ENCODE measurements at places on chromosomes 16 and 17.

DNA sequence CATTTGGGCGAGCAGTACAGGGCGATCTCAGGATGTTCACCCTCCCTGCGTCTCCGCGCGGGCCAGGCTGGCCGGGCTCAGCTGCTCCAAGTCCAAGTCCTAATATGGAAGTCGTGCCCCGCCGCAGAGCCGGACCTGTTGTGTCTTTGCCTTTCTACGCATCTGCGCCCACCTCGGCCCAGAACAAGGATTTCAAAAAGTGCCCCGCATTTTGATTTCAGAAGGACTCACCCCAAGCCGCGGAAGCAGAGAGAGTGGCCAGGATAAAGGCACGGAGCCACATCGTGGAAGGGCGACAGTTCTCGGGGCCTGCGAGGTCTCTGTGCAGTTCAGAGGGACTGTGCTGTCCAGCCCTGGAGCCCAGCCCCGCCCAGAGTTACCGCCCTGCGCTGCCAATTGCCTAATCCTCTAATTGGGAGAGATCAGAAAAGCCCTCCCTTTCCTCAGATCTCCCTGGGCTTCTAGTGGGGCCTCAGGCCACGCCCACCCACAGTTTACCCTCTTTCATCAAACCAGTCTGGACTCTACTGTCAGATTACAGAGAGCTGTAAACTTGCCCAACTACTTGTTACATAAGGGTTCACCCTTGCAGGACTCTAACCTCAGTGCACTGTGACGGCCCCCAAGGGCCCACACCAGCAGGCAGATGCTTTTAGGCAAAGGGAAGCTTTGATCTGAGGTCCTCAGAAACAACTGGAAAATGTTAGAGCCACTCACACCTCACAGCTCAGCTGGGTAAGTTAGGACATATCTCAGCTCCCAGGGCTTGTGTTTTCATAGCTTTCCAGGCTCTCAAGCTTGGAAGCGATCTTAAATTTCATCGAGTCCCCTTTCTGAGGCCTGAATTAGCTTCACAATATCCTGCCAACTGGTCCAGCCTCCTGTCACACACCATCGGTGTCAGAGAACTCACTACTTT, at the start of gene CES1:
TSS of gene CES1 (minus strand) at position 324 of the 919 bp plus-strand sequence. CDS start at position 283, 41 bp downstream.
- no peak for DNase-seq

DNA sequence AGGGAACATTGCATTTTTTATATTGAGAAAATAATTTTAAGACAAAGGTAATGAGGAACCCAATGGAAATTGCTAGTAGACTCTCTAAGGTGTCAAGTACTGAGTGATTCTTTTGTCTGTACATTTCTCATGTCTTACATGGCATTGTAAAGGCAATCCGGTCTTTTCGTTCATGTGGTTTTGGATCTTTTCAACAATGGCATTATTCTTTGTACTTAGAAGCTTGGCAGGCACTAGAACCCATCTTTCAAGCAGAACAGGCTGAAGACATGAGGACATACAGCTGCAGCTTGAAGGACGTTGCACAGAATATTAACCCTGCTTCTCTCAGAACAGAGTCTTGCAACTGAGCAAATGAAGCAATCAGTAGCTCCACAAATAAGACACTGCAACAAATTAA, 231.5 kb upstream of the ZFHX3 start:
- no peak for DNase-seq

- no peak for DNase-seq
Observed at GRCh38 chr16:53849994-53850393, 146.0 kb downstream of the FTO start.

DNA sequence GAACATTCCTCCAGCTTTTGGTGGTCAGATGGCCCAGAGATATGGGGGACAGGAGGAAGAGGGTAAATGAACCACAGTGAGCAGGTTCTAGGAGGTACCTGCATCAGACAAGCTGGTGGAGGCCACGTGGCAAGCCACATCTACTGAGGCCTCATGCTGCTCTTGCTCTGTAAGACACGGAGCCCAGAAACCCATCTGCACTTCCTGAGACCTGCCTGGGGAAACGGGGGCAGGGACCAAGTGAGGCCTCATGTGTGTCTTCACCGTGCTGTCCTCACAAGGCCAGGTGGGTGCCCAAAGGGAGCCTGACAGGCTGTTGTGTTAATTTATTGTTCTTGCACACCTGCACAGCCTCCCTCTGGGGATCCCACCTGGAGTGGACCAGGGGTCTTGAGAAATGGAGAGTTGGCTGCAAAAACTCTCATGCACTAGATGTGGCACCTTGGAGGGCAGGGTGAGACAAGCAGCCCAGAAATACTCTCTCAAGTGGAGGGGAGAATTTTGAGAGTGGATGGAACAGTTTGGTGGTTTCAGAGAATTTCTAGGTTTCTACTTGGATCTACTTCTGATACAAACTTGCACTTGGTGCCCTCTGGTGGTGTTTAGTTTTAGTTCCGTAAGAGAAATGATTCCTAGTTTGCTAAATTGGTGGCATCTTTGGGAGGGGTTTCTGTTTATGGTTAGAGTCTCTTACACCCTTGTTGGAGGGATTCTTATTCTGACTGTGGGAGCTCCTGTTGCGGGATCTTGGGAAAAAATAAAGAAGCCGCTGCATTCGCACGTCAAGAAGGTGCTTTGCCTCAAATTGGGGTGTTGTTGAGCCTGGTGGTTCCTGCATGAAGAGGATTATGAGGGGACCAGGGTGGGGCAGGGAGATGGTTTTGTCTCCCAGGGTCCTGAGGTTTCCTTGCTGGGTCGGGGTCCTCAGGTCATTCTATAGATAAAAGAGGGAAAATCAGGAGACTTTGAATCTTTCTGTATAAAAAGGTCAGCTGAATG, 47.5 kb downstream of the SLC6A2 start:
- DNase-seq: peak; percentile 67

- DNase-seq: peak; percentile 82
Observed at GRCh38 chr16:88793251-88793954, 8.4 kb upstream of the PIEZO1 start.

- no peak for DNase-seq
Observed at GRCh38 chr16:534856-535445, 7.4 kb downstream of the CAPN15 start.

GRCh38 chr16:75385507-75386152, 47.7 kb downstream of the CFDP1 start:
- peak; percentile 90 for DNase-seq

GRCh38 chr17:76500747-76501017, 541 bp downstream of the RHBDF2 start:
- no peak for DNase-seq

- DNase-seq: no peak
Observed at GRCh38 chr16:2206420-2206779, 1.1 kb downstream of the MLST8 start.

DNA sequence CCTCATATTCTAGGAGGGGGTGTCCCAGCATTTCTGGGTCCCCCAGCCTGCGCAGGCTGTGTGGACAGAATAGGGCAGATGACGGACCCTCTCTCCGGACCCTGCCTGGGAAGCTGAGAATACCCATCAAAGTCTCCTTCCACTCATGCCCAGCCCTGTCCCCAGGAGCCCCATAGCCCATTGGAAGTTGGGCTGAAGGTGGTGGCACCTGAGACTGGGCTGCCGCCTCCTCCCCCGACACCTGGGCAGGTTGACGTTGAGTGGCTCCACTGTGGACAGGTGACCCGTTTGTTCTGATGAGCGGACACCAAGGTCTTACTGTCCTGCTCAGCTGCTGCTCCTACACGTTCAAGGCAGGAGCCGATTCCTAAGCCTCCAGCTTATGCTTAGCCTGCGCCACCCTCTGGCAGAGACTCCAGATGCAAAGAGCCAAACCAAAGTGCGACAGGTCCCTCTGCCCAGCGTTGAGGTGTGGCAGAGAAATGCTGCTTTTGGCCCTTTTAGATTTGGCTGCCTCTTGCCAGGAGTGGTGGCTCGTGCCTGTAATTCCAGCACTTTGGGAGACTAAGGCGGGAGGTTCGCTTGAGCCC, 11.6 kb downstream of the STH start:
- no peak for DNase-seq

- no peak for DNase-seq
Observed at GRCh38 chr17:42409523-42410318, 13.3 kb downstream of the CAVIN1 start.

GRCh38 chr16:88570691-88571092, 489 bp downstream of the ZC3H18 start:
- DNase-seq: peak; percentile 17

GRCh38 chr17:1945621-1946020, 79.5 kb downstream of the RTN4RL1 start:
- no peak for DNase-seq

- DNase-seq: peak; percentile 29
Observed at GRCh38 chr17:4161192-4161966, 18.4 kb downstream of the CYB5D2 start.

GRCh38 chr17:67315865-67316264, 50.5 kb downstream of the PSMD12 start:
- no peak for DNase-seq

- DNase-seq: no peak
Observed at GRCh38 chr16:84313921-84314320, 19.2 kb downstream of the WFDC1 start.

DNA sequence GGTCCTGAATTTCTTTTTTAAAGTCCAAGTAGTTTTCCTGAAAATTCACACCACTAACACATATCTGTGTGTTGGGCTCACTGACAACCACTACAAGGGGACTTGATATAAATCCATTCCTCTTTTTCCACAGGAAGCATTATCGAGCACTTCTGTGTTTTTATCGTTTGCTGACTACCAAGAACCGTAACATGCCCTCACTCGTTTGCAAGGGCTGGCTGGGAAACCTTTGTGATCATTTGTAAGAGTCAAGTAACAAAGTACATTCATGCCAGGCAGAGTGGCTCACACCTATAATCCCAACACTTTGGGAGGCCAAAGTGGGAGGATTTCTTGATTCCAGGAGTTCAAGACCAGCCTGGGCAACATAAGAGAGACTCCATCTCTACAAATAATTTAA, 62.1 kb downstream of the ZZEF1 start:
- no peak for DNase-seq

DNA sequence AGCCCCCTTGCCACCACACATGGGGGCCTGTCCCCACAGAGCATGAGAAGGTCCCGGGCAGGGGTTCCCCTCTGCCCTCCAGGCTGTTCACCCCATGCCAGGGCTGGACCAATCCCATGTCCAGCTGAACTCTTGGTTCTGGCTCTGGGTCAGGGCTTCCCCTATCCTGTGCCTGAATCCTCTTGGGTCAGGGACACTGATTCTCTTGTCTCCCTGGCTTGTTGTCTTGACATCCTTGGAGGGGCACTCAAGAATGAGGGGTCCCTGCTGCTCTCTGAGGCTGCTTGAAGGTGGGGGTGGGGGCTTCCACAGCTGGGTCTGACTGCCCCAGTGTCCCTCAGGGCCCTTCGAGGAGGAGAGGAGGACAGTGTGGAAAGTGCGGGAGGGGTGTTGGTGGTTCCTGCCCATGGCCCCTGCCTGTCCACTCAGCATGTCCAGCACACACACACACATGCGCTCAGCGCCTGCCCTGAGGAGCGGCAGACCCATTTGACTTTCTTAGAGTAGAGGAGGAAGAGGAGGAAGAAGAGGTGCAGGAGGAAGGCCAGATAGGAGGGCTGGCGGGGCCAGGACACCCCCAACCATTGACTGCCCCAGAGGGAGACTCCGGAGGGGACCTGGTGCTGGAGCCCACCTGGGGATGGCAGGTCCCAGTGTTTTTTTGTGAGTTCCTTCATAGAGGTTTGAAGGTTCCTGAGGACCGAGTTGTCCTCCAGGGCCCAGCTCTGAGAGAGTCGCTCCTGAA, 47.0 kb downstream of the TNFRSF13B start:
- no peak for DNase-seq

DNA sequence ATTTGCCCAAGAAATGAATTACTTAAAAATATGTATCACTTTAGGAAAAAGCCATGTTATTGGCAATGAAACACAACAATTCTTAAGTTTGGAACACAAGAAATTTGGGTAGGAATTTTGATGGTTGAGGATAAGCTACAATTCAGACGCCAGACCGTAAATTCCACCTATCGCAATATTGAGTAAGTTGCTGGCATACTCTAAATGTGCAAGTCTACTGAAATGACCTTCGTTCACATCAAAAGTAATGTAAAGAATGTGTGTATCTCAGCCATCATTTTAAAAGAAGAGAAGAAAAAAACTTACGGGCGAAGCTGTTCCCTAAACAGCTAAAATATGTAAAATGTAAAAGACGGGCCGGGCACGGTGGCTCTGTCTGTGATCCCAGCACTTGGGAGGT, 33.4 kb downstream of the UBE2G1 start:
- no peak for DNase-seq

- no peak for DNase-seq
Observed at GRCh38 chr16:14061732-14062259, 9.3 kb upstream of the MRTFB start.

DNA sequence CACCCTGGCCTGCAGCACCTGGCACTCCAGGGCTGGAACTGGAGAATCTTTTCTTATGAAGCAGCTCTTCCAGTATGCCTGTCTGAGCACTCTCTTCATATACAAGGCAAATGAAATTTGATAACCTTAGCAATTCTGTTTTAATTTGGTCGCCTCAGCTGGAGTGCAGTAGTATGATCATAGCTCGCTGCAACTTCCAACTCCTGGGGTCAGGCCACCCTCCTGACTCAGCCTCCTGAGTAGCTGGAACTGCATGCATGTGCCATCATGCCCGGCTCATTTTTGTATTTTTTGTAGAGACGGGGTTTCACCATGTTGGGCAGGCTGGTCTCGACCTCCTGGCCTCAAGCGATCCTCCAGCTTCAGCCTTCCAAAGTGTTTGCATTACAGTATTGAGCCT, 140.8 kb upstream of the CHMP6 start:
- DNase-seq: no peak

Data from Kasumi-1 (cell line).